Bronchial epithelial cell (primary cell): ENCODE measurements at places on chromosomes 1 and 21. TPM values are rescaled to one million over a fixed set of nuclear protein-coding genes. Genes with fewer than 3 reads are reported as not detected.

Gene TNFSF4
- total RNA-seq, result under 0.01 and 0.13 TPM in 2 replicates

Gene WNT2B
- 0.53 and 1.9 TPM in 2 replicates for total RNA-seq

Gene AMY1B
- total RNA-seq, result not detected in 2 replicates

Gene SLAMF9
- total RNA-seq, result 10.0 and 16.6 TPM in 2 replicates

Gene KCNH1
- under 0.01 TPM in 1 of 2 replicates, not detected in the other for total RNA-seq

Gene NBPF20
- 2.1 and 3.2 TPM in 2 replicates for total RNA-seq

Gene TMEM82
- total RNA-seq, result not detected in 2 replicates

Gene CFHR2
- not detected in 2 replicates for total RNA-seq

Gene CNN3
- total RNA-seq, result 33.4 and 55.4 TPM in 2 replicates

Gene PLA2G2C
- not detected in 2 replicates for total RNA-seq

Gene CRB1
- under 0.01 TPM in 2 replicates for total RNA-seq

Gene OR2L3
- not detected in 2 replicates for total RNA-seq

Gene AMY2A
- total RNA-seq, result not detected in 2 replicates

Gene SMIM1
- 1.2 TPM in 1 of 2 replicates, not detected in the other for total RNA-seq

Gene APCS
- total RNA-seq, result not detected in 2 replicates

Gene CFAP107
- total RNA-seq, result not detected in 2 replicates

Gene DNAI4
- 1.3 and 4.6 TPM in 2 replicates for total RNA-seq

Gene KCNA3
- total RNA-seq, result not detected in 2 replicates

Gene SH2D5
- 32.6 and 55.3 TPM in 2 replicates for total RNA-seq

Gene LCK
- 0.26 TPM in 1 of 2 replicates, not detected in the other for total RNA-seq

Gene C4BPA
- total RNA-seq, result not detected in 2 replicates

Gene OR10K2
- total RNA-seq, result not detected in 2 replicates

Gene FAM151A
- total RNA-seq, result not detected in 2 replicates

Gene TSPEAR
- not detected in 2 replicates for total RNA-seq

Gene CFAP141
- total RNA-seq, result not detected in 2 replicates

Gene TSACC
- 0.77 TPM in 1 of 2 replicates, not detected in the other for total RNA-seq

Gene SEC22B
- total RNA-seq, result 20.0 and 24.6 TPM in 2 replicates

Gene RGS2
- 29.5 and 79.9 TPM in 2 replicates for total RNA-seq

Gene IL20
- 0.53 TPM in 1 of 2 replicates, not detected in the other for total RNA-seq

Gene CD53
- not detected in 2 replicates for total RNA-seq

Gene AQP10
- 0.13 TPM in 1 of 2 replicates, not detected in the other for total RNA-seq

Gene HFM1
- total RNA-seq, result not detected in 2 replicates

Gene SMIM12
- 34.8 and 36.1 TPM in 2 replicates for total RNA-seq

Gene BCL2L15
- total RNA-seq, result under 0.01 and 1.0 TPM in 2 replicates

Gene SLC35F3
- total RNA-seq, result 0.13 and 0.79 TPM in 2 replicates

Gene OBSCN
- 6.3 and 7.6 TPM in 2 replicates for total RNA-seq

Gene PPIAL4G
- not detected in 2 replicates for total RNA-seq

Gene SFN
- 465 and 1,125 TPM in 2 replicates for total RNA-seq

Gene INSRR
- not detected in 2 replicates for total RNA-seq

Gene ITPKB
- total RNA-seq, result 1.3 and 1.9 TPM in 2 replicates

Gene NUP210L
- total RNA-seq, result under 0.01 and 0.13 TPM in 2 replicates

Gene TNFRSF18
- 1.7 TPM in 1 of 2 replicates, not detected in the other for total RNA-seq

Gene PRDM16
- 0.79 and 13.4 TPM in 2 replicates for total RNA-seq

Gene NHLH1
- not detected in 2 replicates for total RNA-seq

Gene SH3GLB1
- 21.3 and 31.2 TPM in 2 replicates for total RNA-seq

Gene FCRLB
- 0.26 and 1.0 TPM in 2 replicates for total RNA-seq

Gene MDM4
- 23.4 and 25.3 TPM in 2 replicates for total RNA-seq

Gene LCE3E
- not detected in 2 replicates for total RNA-seq

Gene CCDC185
- total RNA-seq, result not detected in 2 replicates

Gene CFHR1
- total RNA-seq, result not detected in 2 replicates
